ENCODE measurements at places on chromosomes 5 and 9. TPM values are rescaled to one million over a fixed set of nuclear protein-coding genes. Genes with fewer than 3 reads are reported as not detected.

Gene CARTPT
- total RNA-seq, result not detected

Gene LRRC14B
- not detected for total RNA-seq

Gene C1QTNF3
- 1.9 TPM for total RNA-seq

Gene ADCY2
- 0.35 TPM for total RNA-seq

Gene CYLC2
- not detected for total RNA-seq

Gene ORM2
- 4,103 TPM for total RNA-seq

Gene PCDHB10
- total RNA-seq, result 0.28 TPM

Gene CCDC192
- total RNA-seq, result not detected

Data from left lobe of liver (tissue), 2 donors.